Left ventricle myocardium inferior (tissue), 1 donor: ENCODE measurements at places on chromosomes 3 and 15. TPM values are rescaled to one million over a fixed set of nuclear protein-coding genes. Genes with fewer than 3 reads are reported as not detected.

- DNase-seq: no peak
Observed at GRCh38 chr3:131972091-131972490, 62.7 kb downstream of the CPNE4 start.

DNA sequence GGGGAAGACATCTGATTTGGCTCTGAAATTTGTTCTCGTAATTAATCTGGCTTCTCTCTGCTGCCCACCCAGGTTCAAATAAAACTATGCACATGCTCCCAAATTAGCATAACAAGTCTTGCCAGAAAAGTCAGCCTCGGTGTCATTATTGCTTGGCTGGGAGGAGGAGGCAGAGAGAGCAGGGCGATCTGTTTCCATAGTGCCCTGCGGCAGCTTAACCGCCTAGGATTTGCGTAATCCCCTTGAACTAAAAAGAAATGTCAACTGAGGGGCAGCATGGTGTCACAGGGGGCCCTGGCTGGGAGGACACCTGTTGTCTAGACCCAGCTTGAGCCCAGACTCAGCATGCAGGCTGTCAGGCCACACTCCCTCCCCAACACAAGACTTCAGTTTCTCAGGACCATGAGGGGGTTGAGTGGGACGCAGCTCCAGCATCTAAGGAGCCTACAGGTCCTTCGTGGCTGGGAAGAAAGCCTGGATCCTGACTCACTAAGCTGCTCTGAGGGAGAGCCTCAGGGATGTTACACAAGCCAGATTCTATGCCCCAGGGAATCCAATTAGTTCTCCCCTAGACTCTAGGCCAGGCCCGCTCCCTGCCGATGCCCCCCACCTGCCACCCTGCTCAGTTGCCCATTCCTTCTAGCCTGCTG is 17.3 kb downstream of the MRPS11 start:
- DNase-seq: no peak

DNA sequence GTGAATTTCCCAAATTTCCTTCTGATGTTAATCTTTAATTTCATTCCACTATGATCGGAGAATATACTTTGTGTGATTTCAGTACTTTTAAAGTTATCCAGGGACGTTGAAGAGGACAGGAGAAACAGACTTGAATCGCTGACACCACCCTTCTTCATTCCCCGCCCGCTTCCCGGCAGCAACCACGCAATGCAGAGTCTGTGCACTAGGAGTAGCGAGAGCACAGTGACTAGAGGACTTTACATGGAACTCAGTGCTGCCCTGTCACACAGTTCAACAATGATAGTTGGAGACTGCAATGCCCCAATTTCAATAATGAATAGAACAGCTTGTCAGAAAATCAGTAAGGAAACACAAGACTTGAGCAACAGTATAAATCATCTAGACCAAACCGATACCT is 73.9 kb downstream of the RNF13 start:
- DNase-seq: no peak

DNA sequence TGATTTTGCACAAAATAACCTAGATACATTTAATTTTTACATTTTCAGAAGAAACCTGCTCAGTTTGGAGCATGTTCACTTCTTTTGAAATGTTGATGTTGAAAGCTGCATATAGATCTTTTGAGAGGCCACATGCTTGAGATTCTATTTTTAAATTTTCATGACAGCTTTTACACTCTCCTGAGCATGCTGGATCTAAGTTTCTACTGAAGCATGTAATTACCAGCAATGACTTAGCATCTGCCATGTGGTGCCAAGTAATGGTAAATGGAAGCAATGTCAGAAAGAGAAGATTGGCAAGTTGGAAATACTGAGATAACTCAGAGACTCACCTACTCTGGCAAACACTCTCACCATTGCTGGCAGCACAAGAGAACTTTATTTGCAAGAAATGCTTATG is 310.6 kb downstream of the NSUN3 start:
- no peak for DNase-seq

DNA sequence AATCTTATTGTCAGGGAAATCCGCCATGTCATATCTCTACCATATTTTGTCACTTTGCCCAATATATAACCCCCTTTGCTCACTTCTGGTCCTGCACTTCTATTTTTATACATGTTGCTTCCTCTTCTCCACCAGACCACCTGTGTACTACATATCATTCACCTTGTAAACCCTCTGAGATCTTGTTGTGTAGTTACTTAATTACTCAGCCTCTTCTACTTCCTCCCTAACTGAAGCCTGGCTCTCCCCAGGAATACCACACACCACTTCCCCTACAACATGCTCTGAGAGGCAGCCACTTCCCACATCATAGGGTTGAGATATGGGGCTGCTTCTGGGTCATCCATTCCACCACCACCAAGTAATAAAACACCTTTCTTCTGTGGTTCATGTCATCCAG is 10.0 kb downstream of the HEXA start:
- no peak for DNase-seq

DNA sequence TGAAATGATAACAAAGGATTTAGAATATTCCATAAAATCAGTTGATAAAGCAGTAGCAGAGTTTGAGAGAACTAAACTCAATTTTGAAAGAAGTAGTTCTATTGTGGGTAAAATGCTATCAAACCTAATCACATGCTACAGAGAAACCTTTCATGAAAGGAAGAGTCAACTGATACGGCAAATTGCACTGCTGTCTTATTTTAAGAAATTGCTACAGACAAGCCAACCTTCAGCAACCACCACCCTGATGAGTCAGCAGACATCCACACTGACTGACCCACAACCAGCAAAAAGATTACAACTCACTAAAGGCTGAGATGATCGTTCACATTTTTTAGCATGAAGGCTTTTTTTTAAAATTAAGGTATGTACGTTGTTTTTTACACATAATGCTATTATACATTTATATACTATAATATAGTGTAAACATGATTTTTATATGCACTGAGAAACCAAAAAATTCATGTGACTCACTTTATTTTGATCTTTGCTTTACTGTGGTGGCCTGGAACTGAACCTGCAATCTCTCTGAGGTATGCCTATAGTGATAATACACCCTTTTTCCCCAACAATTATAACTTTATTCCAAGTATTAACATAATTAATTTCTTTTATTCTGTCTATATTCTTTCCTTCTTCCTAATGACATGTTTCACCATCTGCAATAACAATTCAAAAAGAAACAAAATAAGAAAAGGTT is 109.9 kb downstream of the TBC1D5 start:
- no peak for DNase-seq

DNA sequence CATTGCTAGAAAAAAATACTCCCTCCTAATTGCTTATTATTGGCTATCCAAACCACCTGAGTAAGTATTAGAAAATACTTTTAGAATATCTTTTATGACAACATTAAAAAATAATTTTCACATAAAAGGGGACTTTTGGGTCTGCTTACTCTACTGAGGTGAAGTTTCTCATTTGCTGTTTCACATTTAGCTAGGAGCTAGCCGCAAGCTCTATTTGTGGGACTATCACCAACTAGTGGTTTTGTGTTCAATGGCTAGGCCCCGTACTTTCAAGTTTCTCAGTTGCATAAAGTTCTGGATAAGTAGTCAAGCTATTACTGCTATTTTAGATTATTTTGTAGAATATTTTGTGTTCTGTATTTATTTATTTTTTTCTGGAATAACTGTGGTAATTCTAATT is 244.2 kb upstream of the SLITRK3 start:
- DNase-seq: no peak

DNA sequence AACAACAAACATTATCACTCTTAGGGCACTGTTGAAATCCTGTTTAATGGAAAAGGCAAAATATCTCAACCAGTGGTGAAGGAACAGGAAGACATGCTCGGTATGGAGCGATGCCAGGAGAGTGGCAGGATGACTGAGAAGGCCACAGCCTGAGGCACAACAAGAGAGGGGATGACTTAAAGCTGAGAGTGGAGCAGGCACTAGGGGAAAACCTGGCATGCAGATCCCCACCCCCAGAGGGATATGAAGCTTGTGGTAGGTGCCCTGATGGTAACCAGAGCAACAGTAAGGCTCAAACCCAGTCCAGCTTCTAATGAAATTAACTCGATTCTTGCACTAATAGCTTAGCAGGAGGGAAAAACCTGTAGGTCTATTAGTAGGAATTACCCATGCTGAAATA is 40.4 kb downstream of the LYSMD4 start:
- no peak for DNase-seq

DNA sequence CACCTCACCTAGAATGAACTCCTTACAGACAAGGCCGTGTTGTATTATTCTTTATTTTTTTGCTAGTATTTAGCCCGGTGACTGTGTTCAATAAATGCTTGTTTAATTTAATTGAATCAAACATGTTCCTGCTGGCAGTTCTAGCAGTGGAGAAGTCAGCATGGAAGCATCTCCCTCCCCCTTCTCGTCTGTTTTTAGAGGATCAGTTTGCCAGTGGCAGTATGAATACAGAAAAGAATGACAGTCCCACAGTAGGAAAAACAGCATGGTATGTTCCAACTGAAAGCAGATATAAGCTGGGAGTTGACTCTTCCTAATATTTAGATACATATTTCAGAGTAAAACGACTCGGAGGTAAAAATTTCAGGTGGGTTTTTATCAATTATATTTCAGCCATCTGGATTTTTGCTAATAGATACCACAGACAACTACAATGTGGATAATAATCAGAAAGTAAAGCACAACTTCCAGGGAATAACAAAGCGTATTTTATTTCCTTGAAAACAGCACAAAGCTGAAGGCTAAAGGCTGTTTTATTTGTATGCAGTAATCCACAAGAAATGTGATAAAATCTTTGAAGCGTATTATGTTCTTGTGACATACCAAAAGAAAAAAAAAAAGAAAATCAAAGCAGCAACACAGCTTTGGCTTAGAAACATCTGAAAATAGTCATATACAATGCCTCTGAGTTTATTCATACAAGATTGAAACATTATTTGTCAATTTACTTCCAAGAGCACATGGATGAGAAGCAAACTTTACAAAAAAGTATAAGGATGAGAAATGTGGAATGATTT is 244.5 kb upstream of the KCNMB2 start:
- no peak for DNase-seq

DNA sequence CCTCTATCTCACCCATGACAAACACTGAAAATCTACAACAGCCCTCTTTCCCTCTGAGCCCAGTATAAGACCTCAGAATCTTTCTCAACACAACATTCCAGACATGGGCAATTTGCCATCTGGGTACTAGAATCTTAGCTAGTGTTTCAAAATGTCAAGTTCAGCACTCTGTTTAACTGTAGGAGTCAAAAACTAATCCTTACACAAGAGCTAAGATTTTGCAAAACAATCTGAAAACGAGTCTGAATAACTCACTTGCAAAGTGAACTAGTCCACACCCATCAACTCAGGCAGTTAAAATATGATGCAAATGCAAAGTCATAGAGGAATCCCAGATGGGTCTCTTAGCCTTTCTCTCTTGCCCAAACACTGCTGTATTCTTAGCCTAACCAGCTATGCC is 67.8 kb downstream of the GPR176 start:
- no peak for DNase-seq

RTP4 gene
- 0.93 TPM for total RNA-seq

KBTBD13 gene
- 5.2 TPM for total RNA-seq

LNP1 gene
- total RNA-seq: 4.2 TPM

ADCY5 gene
- total RNA-seq: 249 TPM

ADAMTSL3 gene
- 11.9 TPM for total RNA-seq

ARID3B gene
- 2.0 TPM for total RNA-seq

ABTB1 gene
- total RNA-seq: 29.9 TPM

GABRR3 gene
- total RNA-seq: not detected

CIB2 gene
- 26.1 TPM for total RNA-seq

HESX1 gene
- 0.30 TPM for total RNA-seq

ITIH4 gene
- 5.0 TPM for total RNA-seq

EFHB gene
- total RNA-seq: 0.58 TPM
